ENCODE measurements at places on chromosomes 1 and 21.

- H3K27ac ChIP-seq: peak overlapping the region; percentile 75
- peak overlapping the region; percentile 24 for H3K4me3 ChIP-seq
- H3K36me3 ChIP-seq: peaks cover 41% of the 10 kb centered on the region
- DNase-seq: peak; percentile 54
Observed at GRCh38 chr1:26538480-26539412, 9.2 kb downstream of the RPS6KA1 start.

GRCh38 chr1:28097100-28097472, 8.7 kb upstream of the EYA3 start:
- H3K27me3 ChIP-seq: peaks cover 46% of the 10 kb centered on the region
- no peak overlapping the region for H3K4me3 ChIP-seq
- H3K36me3 ChIP-seq: no peaks in the 10 kb centered on the region
- H3K27ac ChIP-seq: no peak overlapping the region

DNA sequence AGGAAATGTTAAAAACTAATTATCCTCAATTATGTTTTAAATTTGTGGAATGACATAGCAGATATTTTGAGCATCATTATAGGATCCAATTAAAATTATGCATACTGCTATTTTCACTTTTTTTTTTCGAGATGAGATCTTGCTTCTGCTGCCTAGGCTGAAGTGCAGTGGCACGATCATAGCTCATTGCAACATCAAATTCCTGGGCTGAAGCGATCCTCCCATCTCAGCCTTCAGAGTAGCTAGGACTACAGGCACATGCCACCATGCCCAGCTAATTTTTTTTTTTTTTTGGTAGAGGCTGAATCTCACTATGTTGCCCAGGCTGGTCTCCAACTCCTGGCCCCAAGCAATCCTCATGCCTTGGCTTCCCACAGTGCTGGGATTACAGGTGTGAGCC, 11.3 kb upstream of the SLC1A7 start:
- no peaks in the 10 kb centered on the region for H3K36me3 ChIP-seq
- H3K27me3 ChIP-seq: peaks cover 28% of the 10 kb centered on the region
- no peak for DNase-seq
- H3K27ac ChIP-seq: no peak overlapping the region

- H3K4me1 ChIP-seq: no peaks in the 10 kb centered on the region
- no peak overlapping the region for H3K4me3 ChIP-seq
- no peaks in the 10 kb centered on the region for H3K36me3 ChIP-seq
- no peak overlapping the region for H3K27ac ChIP-seq
Observed at GRCh38 chr1:18400347-18401102, 80.2 kb upstream of the KLHDC7A start.

- H3K27ac ChIP-seq: no peak overlapping the region
- H3K36me3 ChIP-seq: no peaks in the 10 kb centered on the region
- H3K4me3 ChIP-seq: no peak overlapping the region
Observed at GRCh38 chr1:205373022-205373797, 16.5 kb upstream of the KLHDC8A start.

DNA sequence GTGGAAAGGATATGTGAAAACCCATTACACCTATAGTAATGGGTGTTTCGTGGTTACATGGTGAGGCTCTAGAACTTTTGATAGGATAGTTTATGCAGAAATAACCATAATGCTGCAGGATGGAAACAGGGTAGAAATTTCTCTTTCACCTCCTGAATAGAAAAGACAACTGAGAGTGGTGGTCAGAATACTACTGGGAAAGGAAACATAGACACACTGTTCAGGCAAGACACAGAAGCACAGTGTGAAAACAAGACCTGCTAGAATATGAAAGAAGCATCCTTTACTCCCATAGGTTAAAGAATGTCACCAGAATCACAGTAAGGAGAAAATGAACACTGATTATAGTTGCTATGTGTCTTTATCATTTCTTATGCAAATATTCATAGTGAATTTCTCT, 496.6 kb downstream of the DPYD start:
- H3K4me1 ChIP-seq: no peaks in the 10 kb centered on the region
- no peak overlapping the region for H3K4me3 ChIP-seq
- peaks cover 5% of the 10 kb centered on the region for H3K36me3 ChIP-seq

DNA sequence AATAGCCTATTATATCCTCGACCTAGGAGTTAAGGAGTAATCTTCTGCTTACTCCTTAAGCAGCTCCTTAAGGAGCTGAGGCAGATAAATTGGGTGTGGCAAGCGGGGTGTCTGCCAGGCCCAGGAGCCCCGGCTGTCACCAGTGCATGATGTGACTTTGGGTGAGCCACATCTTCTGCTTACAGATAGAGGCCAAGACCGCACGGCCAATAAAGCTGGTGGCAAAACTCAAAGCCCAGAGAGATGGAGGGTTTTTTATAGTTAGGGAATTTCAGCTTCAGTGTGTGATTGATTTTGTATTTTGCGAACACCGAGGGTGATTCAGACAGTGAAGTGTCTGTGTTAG, 9.8 kb downstream of the MX2 start:
- no peaks in the 10 kb centered on the region for H3K27me3 ChIP-seq
- H3K4me3 ChIP-seq: peak overlapping the region; percentile 81

- H3K36me3 ChIP-seq: no peaks in the 10 kb centered on the region
- peaks cover 7% of the 10 kb centered on the region for H3K27me3 ChIP-seq
- no peak overlapping the region for H3K4me3 ChIP-seq
- DNase-seq: no peak
Observed at GRCh38 chr21:38858812-38859205, 53.1 kb downstream of the ETS2 start.

- DNase-seq: no peak
- H3K27me3 ChIP-seq: no peaks in the 10 kb centered on the region
- H3K4me1 ChIP-seq: no peaks in the 10 kb centered on the region
- H3K4me3 ChIP-seq: no peak overlapping the region
- H3K27ac ChIP-seq: no peak overlapping the region
- H3K36me3 ChIP-seq: no peaks in the 10 kb centered on the region
Observed at GRCh38 chr21:35316933-35317332, 267.8 kb upstream of the RUNX1 start.

- DNase-seq: no peak
- H3K4me3 ChIP-seq: no peak overlapping the region
- peaks cover 6% of the 10 kb centered on the region for H3K36me3 ChIP-seq
- peaks cover 48% of the 10 kb centered on the region for H3K4me1 ChIP-seq
Observed at GRCh38 chr1:91876781-91877573, 9.0 kb downstream of the TGFBR3 start.

DNA sequence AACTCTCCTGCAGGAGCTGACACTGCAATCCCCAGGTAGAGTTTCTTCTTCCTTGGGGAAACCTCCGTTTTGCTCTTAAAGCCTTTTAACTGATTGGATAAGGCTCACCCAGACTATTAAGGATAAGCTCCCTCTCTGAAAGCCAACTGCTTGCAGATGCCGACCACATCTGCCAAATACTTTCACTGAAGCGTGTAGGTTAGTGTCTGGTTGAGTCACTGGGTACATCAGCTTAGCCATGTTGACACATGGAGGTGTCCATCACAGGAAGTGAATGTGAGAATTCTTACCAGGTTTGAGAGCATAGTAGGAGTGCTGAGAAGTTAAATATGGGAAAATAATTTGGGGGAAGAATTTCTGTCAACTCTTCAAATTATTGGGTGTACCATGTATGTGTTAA, 202.0 kb downstream of the AJAP1 start:
- no peaks in the 10 kb centered on the region for H3K4me1 ChIP-seq
- no peak for DNase-seq
- no peaks in the 10 kb centered on the region for H3K36me3 ChIP-seq
- H3K4me3 ChIP-seq: no peak overlapping the region
- H3K27ac ChIP-seq: no peak overlapping the region
- no peaks in the 10 kb centered on the region for H3K27me3 ChIP-seq

GRCh38 chr21:44709426-44710293, 1.7 kb downstream of the TSPEAR start:
- H3K4me3 ChIP-seq: no peak overlapping the region
- H3K27me3 ChIP-seq: peaks cover 100% of the 10 kb centered on the region
- no peak overlapping the region for H3K27ac ChIP-seq
- H3K36me3 ChIP-seq: peaks cover 13% of the 10 kb centered on the region

DNA sequence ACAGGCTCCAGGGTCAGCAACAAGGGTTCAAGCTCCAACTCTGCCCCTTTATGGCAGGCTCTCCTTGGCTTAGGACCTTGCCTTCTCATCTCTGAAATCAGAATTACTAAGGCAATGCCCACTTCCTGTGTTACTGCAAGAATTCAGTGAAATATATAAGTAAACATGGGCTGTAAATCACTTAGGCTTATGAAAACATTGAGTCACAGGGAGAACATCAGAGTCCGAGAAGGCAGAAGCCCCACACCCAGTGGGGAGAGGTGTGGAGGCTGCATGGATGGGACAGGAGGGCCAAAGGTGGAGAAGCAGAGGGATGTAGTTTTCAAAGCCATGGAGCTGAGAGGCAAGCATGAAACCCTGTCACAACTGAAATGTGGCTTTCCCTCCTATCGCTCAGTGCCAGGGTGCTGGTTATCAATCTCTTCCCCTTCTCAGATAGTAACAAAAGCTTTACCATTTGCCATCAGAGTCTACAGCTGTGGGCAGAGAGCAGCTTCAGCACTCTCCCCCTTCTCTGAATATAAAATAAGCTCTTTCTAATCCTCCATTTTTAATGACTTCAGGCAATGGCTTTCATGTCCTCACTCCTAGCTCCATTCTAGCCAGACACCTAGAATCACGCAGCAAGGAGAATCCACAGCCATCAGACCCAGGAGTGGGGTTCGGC, 3.4 kb downstream of the RGS8 start:
- H3K4me3 ChIP-seq: no peak overlapping the region
- no peaks in the 10 kb centered on the region for H3K36me3 ChIP-seq
- DNase-seq: no peak
- no peaks in the 10 kb centered on the region for H3K4me1 ChIP-seq

GRCh38 chr1:201754353-201754752, 74.6 kb upstream of the IPO9 start:
- no peak for DNase-seq
- no peak overlapping the region for H3K4me3 ChIP-seq
- no peaks in the 10 kb centered on the region for H3K36me3 ChIP-seq
- H3K27me3 ChIP-seq: peaks cover 29% of the 10 kb centered on the region
- H3K27ac ChIP-seq: no peak overlapping the region
- peaks cover 17% of the 10 kb centered on the region for H3K4me1 ChIP-seq

DNA sequence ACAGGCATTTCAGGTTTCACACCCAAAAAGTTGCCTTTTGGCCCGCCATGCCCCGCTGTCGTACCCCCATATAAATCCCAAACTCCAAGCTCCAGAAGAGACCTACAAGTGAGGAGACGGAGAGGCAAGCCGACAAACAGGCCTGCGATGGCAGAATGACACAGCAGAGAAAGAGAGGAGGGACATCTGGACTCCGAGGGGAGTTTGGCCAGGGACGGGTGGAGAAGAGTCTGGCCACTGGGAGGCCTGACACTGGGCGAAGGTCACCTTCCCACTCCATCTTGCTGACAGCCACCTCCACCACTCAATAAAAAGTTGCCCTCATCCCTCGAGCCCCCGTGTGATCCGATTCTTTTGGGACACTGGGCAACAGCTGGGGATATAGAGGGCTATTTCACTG, 1.9 kb upstream of the CFH start:
- H3K4me1 ChIP-seq: peaks cover 17% of the 10 kb centered on the region
- H3K27me3 ChIP-seq: no peaks in the 10 kb centered on the region
- DNase-seq: no peak
- H3K36me3 ChIP-seq: no peaks in the 10 kb centered on the region

- peaks cover 8% of the 10 kb centered on the region for H3K36me3 ChIP-seq
- peaks cover 47% of the 10 kb centered on the region for H3K4me1 ChIP-seq
Observed at GRCh38 chr1:212607913-212608391, 609 bp upstream of the ATF3 start.

GRCh38 chr1:228083871-228084278, 1.4 kb downstream of the ARF1 start:
- peak overlapping the region; percentile 93 for H3K4me3 ChIP-seq
- H3K27ac ChIP-seq: peak overlapping the region; percentile 96
- no peak for DNase-seq
- peaks cover 42% of the 10 kb centered on the region for H3K36me3 ChIP-seq
- no peaks in the 10 kb centered on the region for H3K27me3 ChIP-seq

GRCh38 chr1:79790950-79791349, 784.4 kb upstream of the ADGRL4 start:
- no peak for DNase-seq
- no peaks in the 10 kb centered on the region for H3K27me3 ChIP-seq
- no peaks in the 10 kb centered on the region for H3K36me3 ChIP-seq
- no peak overlapping the region for H3K4me3 ChIP-seq

DNA sequence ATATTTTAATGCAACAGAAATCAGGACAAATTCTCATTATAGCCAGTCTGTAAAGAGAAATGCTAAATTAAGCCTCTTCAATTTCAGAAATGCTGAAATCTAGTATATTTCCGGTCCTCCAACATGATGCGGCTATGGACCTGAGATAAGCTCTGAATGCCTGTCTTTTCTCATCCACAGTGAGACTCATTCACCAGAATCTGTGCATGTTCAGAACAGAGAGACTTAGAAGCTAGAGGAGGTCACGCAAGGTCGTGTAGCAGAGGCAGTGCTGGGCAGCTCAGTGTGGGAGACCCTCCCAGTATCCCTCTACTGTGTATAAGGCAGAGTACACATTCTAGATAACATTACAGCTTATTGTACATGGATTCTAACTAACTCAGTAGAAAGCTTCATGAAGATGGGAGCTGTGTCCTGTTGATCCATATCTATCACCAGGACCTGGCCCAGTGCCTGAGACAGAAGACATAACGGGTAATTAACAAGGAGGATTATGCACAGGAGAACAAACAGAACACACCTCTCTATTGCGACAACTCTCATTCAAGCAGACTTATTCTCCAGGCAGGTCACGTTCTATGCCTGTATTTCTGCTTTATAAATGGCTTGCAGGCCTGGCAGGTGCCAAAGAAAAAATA, 97.0 kb upstream of the COA6 start:
- peaks cover 20% of the 10 kb centered on the region for H3K36me3 ChIP-seq
- peaks cover 14% of the 10 kb centered on the region for H3K4me1 ChIP-seq
- H3K4me3 ChIP-seq: no peak overlapping the region
- DNase-seq: no peak
- H3K27ac ChIP-seq: no peak overlapping the region
- H3K27me3 ChIP-seq: no peaks in the 10 kb centered on the region

- no peak for DNase-seq
- H3K4me1 ChIP-seq: no peaks in the 10 kb centered on the region
- no peak overlapping the region for H3K4me3 ChIP-seq
Observed at GRCh38 chr1:113434081-113434873, 44.0 kb downstream of the MAGI3 start.

- H3K27me3 ChIP-seq: no peaks in the 10 kb centered on the region
- no peak overlapping the region for H3K27ac ChIP-seq
- peaks cover 7% of the 10 kb centered on the region for H3K36me3 ChIP-seq
Observed at GRCh38 chr21:37118187-37118826, 45.3 kb downstream of the TTC3 start.

DNA sequence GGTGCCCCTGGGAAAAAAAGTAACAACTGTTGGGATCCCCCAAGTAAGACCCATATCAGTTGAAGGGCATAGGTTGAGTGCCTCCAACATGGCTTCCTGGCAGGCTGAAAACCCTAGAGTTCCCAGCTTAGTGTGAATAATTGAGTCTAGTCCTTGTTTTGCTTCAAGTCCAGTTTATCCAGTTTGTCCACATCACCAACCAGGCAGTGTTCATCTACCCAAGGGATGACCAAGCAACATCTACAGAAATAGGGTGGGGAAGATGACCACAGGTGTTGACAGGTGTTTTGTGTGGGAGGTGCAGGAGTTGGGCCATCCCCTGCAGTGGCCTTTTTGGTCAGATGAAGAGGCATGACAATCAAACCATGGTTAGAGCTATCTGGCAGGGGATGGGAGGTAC, 54.3 kb upstream of the ERO1B start:
- no peaks in the 10 kb centered on the region for H3K4me1 ChIP-seq
- H3K27ac ChIP-seq: no peak overlapping the region
- no peaks in the 10 kb centered on the region for H3K27me3 ChIP-seq
- DNase-seq: no peak

- no peaks in the 10 kb centered on the region for H3K4me1 ChIP-seq
- H3K4me3 ChIP-seq: no peak overlapping the region
- DNase-seq: no peak
- H3K27me3 ChIP-seq: peaks cover 21% of the 10 kb centered on the region
- no peaks in the 10 kb centered on the region for H3K36me3 ChIP-seq
Observed at GRCh38 chr1:36562181-36562685, 79.5 kb upstream of the CSF3R start.

All from activated naive CD4-positive, alpha-beta T cell treated with anti-CD3 and anti-CD28 coated beads, Interleukin-2, amount 10 ng/mL, durations not matched to agents 7 days and 5 days (primary cell).